Endothelial cell of umbilical vein (primary cell): ENCODE measurements at places on chromosomes 7 and 10. TPM values are rescaled to one million over a fixed set of nuclear protein-coding genes. Genes with fewer than 3 reads are reported as not detected.

GRCh38 chr7:50197549-50197948 is 104.5 kb upstream of the ZPBP start:
- H3K4me3 ChIP-seq: no peak overlapping the region
- no peaks in the 10 kb centered on the region for H3K36me3 ChIP-seq
- no peak for DNase-seq

GRCh38 chr10:109746861-109747260 is 176.4 kb downstream of the XPNPEP1 start:
- no peak overlapping the region for H3K27ac ChIP-seq
- DNase-seq: no peak
- no peak overlapping the region for H3K4me3 ChIP-seq
- no peaks in the 10 kb centered on the region for H3K4me1 ChIP-seq

- H3K27ac ChIP-seq: no peak overlapping the region
- no peak for DNase-seq
- H3K4me1 ChIP-seq: no peaks in the 10 kb centered on the region
- H3K36me3 ChIP-seq: no peaks in the 10 kb centered on the region
- peaks cover 76% of the 10 kb centered on the region for H3K27me3 ChIP-seq
- no peak overlapping the region for H3K4me3 ChIP-seq
These were observed 76.7 kb upstream of the EN2 start for GRCh38 chr7:155380976-155381851.

DNA sequence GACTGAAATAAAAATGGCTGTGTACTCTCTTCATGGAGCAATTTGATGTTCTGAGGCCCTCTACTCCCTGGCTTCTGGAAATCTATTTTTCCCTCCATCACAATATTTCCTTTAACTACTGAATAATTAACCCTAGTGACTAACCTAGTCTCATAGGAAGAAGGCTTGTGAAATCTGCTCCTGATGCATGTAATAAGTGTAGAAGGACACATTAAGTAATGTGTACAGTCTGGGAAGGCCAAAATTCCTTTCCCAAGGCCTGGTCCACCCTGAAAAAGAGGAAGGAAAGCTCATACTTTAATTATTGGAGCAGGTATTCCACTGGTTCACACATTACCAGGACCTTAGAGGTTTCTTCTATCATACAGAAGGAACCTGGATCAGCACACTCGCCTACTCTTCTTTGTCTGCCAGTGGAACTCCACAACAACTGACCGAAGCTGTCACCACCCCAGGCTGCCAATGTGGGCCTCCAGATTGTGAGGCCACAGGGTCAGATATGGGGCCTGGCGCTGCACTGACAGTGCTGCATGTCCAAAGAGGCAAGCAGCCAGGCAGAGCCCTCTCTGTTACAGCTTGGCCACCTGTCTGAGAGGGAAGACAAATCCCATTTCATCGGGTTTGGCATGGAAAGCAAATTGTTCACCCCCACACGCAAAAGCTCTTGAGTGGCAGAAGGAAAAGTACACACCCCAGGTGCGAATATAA is 54.4 kb upstream of the FAM133B start:
- no peak overlapping the region for H3K4me3 ChIP-seq
- no peaks in the 10 kb centered on the region for H3K36me3 ChIP-seq
- no peaks in the 10 kb centered on the region for H3K27me3 ChIP-seq
- peak; percentile 21 for DNase-seq
- H3K4me1 ChIP-seq: peaks cover 35% of the 10 kb centered on the region
- peak overlapping the region; percentile 53 for H3K27ac ChIP-seq

GRCh38 chr7:41777894-41778596 is 75.2 kb upstream of the INHBA start:
- no peaks in the 10 kb centered on the region for H3K36me3 ChIP-seq
- no peaks in the 10 kb centered on the region for H3K4me1 ChIP-seq
- no peak for DNase-seq
- no peak overlapping the region for H3K4me3 ChIP-seq
- no peaks in the 10 kb centered on the region for H3K27me3 ChIP-seq

GRCh38 chr10:13848520-13849445 is 262.0 kb downstream of the PRPF18 start:
- no peak for DNase-seq
- no peak overlapping the region for H3K4me3 ChIP-seq
- peaks cover 2% of the 10 kb centered on the region for H3K36me3 ChIP-seq
- peaks cover 48% of the 10 kb centered on the region for H3K4me1 ChIP-seq

- no peaks in the 10 kb centered on the region for H3K36me3 ChIP-seq
- no peak overlapping the region for H3K27ac ChIP-seq
- H3K27me3 ChIP-seq: peaks cover 12% of the 10 kb centered on the region
- no peaks in the 10 kb centered on the region for H3K4me1 ChIP-seq
These were observed 16.6 kb upstream of the WDFY4 start for GRCh38 chr10:48667960-48668590.

- no peaks in the 10 kb centered on the region for H3K36me3 ChIP-seq
- H3K27ac ChIP-seq: no peak overlapping the region
- no peaks in the 10 kb centered on the region for H3K27me3 ChIP-seq
- H3K4me3 ChIP-seq: no peak overlapping the region
- no peak for DNase-seq
- H3K4me1 ChIP-seq: no peaks in the 10 kb centered on the region
These were observed 167.0 kb downstream of the SFMBT2 start for GRCh38 chr10:7243873-7244272.

- H3K27me3 ChIP-seq: no peaks in the 10 kb centered on the region
- no peaks in the 10 kb centered on the region for H3K36me3 ChIP-seq
- H3K27ac ChIP-seq: no peak overlapping the region
- no peaks in the 10 kb centered on the region for H3K4me1 ChIP-seq
- H3K4me3 ChIP-seq: no peak overlapping the region
These were observed 79.6 kb downstream of the ZNF777 start for GRCh38 chr7:149381245-149381644.

- H3K27me3 ChIP-seq: no peaks in the 10 kb centered on the region
- H3K4me1 ChIP-seq: peaks cover 12% of the 10 kb centered on the region
- no peak overlapping the region for H3K27ac ChIP-seq
- no peak for DNase-seq
- no peak overlapping the region for H3K4me3 ChIP-seq
These were observed 18.2 kb downstream of the IL15RA start for GRCh38 chr10:5959142-5959541.

- H3K27ac ChIP-seq: no peak overlapping the region
- H3K4me1 ChIP-seq: no peaks in the 10 kb centered on the region
- H3K36me3 ChIP-seq: no peaks in the 10 kb centered on the region
- DNase-seq: no peak
These were observed 191.0 kb downstream of the LSM5 start for GRCh38 chr7:32299133-32299702.

- H3K4me3 ChIP-seq: no peak overlapping the region
- H3K36me3 ChIP-seq: no peaks in the 10 kb centered on the region
- H3K27ac ChIP-seq: no peak overlapping the region
These were observed 104.5 kb downstream of the CXCL12 start for GRCh38 chr10:44280226-44281014.

GRCh38 chr10:66591865-66592264 is 334.0 kb upstream of the LRRTM3 start:
- H3K4me1 ChIP-seq: no peaks in the 10 kb centered on the region
- DNase-seq: no peak
- no peaks in the 10 kb centered on the region for H3K36me3 ChIP-seq
- no peak overlapping the region for H3K27ac ChIP-seq
- H3K4me3 ChIP-seq: no peak overlapping the region
- H3K27me3 ChIP-seq: no peaks in the 10 kb centered on the region

DNA sequence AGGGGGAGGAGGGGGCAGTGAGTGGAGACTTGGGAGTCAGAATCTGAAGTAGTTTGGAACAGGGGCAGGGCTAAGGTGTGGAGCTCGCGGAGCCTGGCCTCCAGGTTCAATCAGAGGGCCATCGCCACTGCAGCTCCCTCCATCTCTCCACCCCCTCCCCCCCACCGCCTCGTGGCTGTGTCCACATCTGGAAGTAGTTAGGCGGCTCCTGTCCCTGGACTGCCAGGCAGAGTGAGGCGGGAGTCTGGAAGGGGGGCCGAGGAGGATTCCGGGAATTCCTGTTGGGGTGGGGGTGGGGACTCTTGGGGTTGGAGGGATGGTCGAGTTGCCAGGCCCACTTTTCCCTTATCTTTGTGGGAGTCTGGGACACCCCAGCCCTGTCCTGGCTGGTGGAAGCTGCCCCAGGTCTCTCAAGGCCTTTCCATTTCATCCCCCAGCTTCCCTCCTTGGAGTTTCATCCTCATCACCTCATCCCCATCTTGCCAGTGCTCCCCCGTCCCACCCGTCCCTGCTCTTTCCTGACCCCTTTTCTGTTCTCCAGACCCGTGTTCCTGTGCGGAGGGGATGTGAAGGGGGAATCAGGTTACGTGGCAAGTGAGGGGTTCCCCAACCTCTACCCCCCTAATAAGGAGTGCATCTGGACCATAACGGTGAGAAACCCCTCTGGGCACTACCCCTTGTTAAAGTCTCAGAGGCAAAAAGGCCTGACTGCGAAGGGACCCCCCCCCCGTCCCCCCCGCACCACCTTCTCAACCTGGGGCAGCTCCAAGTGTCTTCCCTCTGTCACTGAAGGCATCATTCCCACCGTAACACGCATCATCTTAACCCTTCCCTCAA is 944 bp downstream of the PCOLCE start:
- H3K27ac ChIP-seq: no peak overlapping the region
- no peaks in the 10 kb centered on the region for H3K36me3 ChIP-seq
- H3K4me1 ChIP-seq: peaks cover 25% of the 10 kb centered on the region
- H3K27me3 ChIP-seq: no peaks in the 10 kb centered on the region

DNA sequence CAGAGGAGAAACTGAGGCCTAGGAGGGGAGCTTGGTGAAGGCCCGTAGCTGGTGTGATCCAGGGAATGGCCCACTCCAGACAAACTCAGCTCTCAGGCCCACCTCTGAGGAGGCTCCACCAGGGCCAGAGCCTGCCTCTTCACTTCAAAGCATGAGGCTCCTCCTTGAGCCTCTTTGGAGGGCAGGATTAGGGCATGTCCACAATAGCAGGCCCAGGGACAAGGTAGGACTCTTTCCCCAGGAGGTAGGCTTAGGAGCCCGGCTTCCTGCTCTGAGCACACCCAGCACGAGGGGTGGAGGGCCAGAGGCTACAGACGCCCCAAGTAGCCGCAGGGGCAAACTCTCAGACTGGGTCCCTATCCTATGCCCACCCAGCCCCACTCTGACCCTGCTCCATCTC is 164.6 kb upstream of the ZMIZ1 start:
- H3K27ac ChIP-seq: no peak overlapping the region
- H3K4me3 ChIP-seq: no peak overlapping the region
- DNase-seq: no peak
- no peaks in the 10 kb centered on the region for H3K36me3 ChIP-seq
- H3K27me3 ChIP-seq: no peaks in the 10 kb centered on the region

The MRPS24 gene
- 105 and 110 TPM in 2 replicates for total RNA-seq

The ANKRD61 gene
- total RNA-seq: 0.35 and 0.53 TPM in 2 replicates

The LRRN3 gene
- total RNA-seq: not detected in 2 replicates

The AFAP1L2 gene
- total RNA-seq: 1.6 and 4.1 TPM in 2 replicates

The TET1 gene
- 1.3 and 1.5 TPM in 2 replicates for total RNA-seq

The PUS7 gene
- 31.2 and 33.9 TPM in 2 replicates for total RNA-seq

The AOAH gene
- total RNA-seq: not detected in 2 replicates

The SPDYE2B gene
- total RNA-seq: not detected in 2 replicates
